ENCODE measurements at places on chromosomes 3 and 15. TPM values are rescaled to one million over a fixed set of nuclear protein-coding genes. Genes with fewer than 3 reads are reported as not detected.

The ELL3 gene
- 2.7 TPM for total RNA-seq

DNA sequence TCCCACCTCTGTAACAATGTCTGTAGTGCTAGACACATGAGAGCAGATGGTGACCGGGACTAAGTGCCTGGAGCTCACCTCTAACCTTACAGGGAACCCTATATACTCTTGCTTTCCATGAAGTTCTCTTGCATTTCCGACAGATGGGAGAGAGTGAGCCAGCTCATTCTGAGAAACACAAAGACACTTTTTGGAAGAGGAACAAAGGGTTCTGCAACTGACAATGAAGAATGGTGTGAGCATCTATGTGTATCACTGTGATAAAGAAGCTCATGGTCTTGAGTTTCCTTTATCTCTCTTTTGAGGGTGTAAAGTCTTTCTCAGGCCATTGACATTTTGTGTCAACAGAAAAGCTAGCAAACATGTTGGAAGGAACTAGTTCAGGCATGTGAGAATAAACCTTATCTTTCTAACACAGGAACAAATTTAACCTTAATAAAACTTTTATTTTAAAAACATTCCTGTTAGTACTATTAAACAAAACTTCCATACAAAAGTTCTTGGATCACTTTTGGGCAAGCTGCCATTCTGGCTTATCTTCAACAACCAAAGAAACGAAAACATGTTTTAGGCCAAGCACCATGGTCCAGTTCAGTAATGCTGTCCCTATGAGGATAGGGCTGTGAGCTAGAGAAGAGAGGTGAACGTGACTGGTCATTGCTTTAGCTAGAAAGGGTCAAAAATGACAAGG, 142.7 kb downstream of the THRB start:
- no peak overlapping the region for H3K4me3 ChIP-seq
- H3K27me3 ChIP-seq = no peaks in the 10 kb centered on the region
- peaks cover 21% of the 10 kb centered on the region for H3K4me1 ChIP-seq
- H3K36me3 ChIP-seq = no peaks in the 10 kb centered on the region

DNA sequence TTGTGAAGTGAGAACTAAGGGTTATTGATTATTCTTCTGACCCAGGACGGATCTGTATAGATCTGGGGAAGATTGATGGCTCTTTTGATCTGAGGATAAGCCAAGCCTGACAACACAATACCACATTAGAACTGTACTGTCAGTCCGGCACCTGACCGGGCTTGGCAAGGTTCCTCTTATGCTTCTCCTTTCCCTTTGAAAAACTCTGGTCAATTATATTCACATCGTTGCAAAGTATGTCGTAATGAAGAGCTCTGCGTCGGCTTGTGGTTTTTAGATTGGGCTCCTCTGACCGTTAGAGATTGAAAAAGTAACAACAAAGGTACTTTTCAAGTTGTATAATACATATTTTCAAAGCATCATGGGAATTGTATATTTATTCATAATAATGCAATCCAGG, 389.8 kb downstream of the NR2F2 start:
- no peaks in the 10 kb centered on the region for H3K36me3 ChIP-seq
- no peak overlapping the region for H3K4me3 ChIP-seq

GRCh38 chr3:119681279-119681678, 4.1 kb upstream of the COX17 start:
- no peak overlapping the region for H3K4me3 ChIP-seq
- no peaks in the 10 kb centered on the region for H3K36me3 ChIP-seq
- H3K27me3 ChIP-seq = peaks cover 13% of the 10 kb centered on the region
- no peak overlapping the region for H3K27ac ChIP-seq
- H3K4me1 ChIP-seq = peaks cover 12% of the 10 kb centered on the region

The TMEM87A gene
- total RNA-seq = 34.8 TPM

DNA sequence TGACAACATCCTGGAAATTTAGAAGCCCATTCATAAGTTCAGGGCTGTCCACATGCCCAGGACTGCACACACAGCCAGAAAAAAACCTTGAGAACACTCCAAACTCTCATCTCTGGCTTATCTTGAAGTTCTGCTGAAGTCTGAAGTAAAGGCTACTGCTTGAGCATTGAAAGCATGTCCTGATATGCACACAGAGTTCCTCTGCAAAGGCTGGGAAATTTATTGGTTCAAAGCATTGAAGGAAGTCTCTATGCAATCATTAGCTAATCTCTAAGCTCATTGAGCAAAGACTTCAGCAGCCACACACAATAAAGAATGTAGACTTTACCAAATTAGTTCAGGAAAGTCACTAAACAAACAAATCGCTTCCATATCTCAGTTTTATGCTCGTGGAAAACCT, 162.0 kb upstream of the STT3B start:
- no peak overlapping the region for H3K27ac ChIP-seq
- H3K4me1 ChIP-seq = no peaks in the 10 kb centered on the region
- DNase-seq = no peak
- no peaks in the 10 kb centered on the region for H3K36me3 ChIP-seq
- no peak overlapping the region for H3K4me3 ChIP-seq
